ENCODE measurements at places on chromosomes 7 and 10.
A peak's percentile ranks its signal among the peaks of the same experiment; 100 is the strongest.

DNA sequence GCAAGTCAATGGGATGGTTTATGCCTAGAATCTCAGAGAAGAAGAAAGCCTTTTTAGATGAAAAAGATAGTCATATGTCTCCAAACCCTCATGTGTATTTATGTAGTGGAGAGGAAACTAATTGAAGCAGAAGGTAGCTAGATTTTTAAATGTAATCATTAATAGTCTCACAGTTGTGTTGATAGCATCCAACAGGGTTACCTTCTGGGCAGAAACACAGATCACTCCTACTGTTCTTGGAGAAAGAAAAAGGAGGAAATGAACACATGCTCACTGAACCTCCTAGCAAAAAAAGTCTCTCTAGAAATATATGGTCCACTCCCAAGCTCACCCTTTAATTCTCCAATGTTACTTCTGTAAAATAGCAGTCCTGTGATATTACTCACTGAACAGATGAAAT, 777.2 kb upstream of the C7orf33 start:
- no peak for DNase-seq

DNA sequence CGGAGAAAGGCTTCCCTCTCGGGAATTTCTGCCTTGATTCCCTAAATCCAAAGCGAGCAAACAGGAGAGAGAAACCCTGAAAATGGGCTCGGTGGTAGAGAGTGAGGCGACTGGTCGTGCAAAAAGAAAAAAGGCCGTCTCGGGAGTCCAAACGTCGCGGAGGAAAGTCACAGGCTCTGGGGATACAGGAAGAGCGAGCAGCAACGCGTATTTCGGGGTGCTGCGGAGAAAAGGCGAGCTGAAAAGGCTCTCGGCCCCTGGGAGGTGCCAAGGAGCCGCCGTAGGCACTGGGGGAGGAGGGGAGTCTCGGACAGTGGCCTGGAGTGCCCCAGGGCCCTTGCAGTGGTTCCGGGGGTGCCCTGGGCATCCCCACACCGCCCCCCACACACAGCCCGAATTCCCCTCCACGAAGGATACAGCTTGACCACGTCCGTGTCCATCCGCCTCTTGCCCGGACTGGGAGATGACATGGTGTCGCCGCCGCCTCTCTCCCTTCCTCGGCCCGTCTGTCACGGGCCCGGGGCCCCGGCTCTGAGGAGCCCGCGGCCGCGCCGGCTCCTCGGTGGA, 591 bp downstream of the UBE2H start:
- peak; percentile 44 for DNase-seq

GRCh38 chr10:27482984-27483956, 20.8 kb upstream of the RAB18 start:
- DNase-seq, result no peak

DNA sequence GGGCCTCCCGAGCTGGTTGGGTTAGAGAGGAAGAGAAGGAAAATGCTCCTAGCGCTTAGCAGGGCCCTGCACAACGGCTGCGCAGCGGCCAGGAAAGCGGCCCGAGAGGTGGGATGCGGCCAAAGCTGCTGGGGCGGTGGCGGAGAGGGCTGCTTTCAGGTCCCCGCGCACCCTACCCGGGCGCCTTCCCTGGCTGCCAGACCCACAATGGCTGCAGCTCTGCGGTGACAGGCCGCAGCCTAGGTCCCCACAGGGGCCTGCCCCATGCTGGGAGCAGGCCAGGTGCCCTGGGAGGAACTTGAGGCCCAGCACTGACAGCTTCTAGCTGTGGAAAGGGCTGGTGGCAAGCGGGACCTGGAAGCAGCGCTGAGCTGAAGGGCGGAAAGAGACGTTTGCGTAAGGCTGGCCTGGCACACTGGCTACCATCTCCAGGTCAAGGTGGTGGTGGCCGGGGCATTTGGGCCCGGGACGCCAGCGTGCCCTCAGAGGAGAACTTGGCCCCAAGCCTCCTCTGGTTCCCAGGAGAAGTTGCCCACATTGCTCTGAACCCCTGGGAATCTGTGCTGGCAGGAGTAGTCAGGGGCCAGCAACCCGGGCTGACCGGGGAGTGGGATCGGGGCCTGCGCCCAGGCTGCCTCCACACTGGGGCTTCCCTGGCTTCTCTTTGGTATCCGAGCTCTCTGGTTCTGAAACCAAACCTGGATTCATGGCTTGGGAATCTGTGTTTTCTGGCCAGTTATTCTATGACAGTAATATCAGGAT, 72.9 kb upstream of the ZNF804B start:
- DNase-seq, result no peak

DNA sequence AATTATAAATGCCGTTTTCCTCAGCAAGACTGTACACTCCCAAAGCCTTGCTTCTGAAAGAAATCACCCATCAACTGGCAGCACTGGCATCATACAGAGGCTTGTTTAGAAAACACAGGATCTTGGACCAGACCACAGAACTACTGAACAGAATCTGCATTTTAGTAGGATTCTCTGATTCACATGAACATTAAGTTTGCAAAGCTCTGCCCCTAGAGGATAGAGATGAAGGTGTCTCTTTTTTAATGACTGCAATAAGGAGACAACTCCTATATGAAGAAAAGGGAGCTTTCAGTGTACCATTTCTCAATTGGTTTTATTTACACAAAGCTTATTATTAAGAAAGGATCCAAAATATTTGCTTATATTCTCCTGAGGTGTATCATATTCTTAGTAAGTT, 172.7 kb downstream of the AGMO start:
- DNase-seq, result no peak

- DNase-seq, result no peak
These were observed 103.6 kb downstream of the CACNA2D1 start for GRCh38 chr7:82339958-82340357.

DNA sequence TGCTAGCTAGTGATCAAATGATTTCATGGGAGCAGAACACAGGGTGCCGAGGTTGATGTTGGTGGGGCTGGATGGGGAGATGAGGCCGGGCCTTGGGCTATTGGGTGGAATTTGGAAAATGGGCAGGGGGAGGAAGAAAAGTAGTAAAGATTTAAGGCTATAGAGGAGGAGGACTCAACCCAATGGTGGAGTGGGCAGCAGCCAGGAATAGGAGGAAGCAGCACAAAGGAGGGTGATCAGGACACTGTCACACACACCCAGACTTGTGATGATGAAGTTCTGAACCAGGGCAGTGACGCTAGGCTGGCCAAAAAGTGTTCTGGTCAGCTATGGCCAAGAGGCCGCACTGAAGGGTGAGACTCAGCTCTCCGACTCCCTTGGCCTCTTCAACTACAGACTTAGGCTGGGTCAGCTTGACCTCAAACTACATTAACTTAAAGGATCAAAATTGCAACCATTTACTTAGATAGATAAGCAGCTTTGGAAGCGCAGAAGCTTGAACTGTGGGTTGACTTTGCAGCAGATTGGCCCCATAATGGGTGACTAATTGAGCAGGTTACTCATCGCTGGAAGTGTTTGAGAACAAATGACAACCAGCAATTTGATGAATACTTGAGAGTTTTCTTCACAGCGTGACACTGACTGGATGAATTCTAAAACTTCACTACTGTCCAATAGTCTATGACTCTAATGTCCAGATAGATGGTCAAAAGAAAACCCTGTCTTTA, 29.4 kb upstream of the GPR26 start:
- DNase-seq, result no peak

DNA sequence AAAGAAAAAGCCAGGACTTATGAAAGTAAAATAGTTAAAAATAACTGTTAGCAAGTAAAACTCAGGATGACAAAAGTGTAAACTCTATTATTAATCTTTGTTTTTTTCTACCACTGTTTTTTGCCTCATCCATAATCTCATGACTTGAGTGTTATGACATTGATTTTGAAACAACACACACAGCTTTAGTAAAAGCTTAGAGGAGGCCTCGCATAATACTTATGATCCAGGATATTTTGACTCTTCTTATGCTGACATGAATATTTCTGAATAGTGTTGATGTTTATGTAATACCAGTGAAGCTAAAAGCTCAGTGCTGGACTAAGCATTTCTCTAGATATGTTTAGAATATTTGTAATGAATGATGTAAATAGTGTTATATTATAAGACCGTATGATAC, 10.5 kb downstream of the KAT6B start:
- DNase-seq, result no peak

DNA sequence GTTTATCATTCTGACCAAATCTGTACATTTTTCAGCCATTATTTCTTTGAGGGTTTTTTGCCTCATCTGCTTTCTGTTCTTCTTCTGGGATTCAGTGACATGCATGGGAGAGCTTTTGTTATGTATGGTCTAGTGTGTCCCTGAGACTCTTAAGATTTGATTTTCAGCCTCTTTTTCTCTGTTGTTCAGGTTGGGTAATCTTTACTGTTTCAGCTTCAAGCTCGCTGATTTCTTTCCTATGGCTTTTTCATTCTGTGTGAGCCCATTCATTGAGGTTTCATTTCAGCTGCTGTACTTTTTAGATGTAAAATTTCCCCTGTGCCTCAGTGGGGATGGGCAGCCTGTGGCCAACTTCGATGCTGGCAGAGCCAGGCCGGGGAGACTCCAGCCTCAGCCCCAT, 38.1 kb downstream of the FOXK1 start:
- no peak for DNase-seq

DNA sequence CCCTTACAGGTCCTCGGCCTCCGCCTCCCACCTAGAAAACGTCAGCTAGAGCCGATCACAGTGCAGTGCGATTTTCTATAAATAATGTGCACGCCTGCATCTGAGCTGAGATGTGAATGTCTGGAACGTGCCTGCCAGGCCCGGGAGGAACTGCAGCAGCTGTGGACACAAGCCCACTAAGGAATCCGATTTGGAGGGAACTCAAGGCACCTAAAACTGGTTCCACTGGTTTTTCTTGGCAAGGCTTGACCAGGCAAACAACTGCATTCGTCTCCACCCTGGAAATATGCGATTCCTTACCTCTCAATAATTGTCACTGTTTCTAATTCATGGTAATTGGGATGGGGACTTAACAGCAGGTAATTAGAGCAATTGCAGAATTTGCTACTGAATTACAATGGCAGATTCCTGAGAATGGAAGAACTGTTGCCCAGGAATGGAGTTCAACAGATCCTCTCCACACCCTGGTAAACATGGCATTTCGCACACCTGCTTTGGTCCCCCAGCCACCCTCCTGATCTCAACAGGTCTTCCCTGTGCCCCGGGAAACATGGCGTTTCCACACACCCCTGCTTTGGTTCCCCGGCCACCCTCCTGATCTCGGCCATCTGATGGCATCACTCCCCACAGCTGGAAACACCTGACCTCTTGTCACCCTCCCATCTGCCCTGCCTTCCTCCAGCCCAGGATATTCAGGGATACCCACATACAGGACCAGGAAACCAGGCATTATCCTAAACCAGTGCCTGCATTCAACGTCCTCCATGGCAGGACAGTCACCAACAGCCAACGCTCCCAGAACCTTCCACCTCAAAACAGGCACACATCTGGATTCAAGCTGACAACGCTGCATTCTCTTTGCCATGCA, 76.0 kb downstream of the DIP2C start:
- DNase-seq, result no peak

DNA sequence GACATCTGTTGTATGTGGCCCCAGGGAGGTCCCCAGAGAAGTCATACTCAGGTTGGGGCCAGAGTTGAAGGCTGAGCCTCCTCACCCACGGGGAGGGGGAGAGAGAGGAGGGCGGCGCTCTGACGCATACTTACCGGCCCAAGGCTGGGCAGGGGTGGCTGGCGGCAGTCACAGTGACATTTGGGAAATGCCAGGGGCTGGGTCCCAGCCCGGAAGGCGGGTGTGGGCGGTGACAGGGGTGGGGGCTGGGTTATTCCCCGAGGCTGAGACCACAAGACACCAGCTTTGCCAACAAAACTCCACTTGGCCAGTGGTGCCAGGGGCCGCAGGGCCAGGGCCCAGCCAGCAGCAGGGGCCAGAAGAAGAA, 41.1 kb downstream of the RASGEF1A start:
- DNase-seq, result no peak

GRCh38 chr10:93751124-93751523, 6.6 kb upstream of the LGI1 start:
- no peak for DNase-seq

- DNase-seq, result no peak
These were observed 21.1 kb downstream of the C7orf33 start for GRCh38 chr7:148611692-148612091.

DNA sequence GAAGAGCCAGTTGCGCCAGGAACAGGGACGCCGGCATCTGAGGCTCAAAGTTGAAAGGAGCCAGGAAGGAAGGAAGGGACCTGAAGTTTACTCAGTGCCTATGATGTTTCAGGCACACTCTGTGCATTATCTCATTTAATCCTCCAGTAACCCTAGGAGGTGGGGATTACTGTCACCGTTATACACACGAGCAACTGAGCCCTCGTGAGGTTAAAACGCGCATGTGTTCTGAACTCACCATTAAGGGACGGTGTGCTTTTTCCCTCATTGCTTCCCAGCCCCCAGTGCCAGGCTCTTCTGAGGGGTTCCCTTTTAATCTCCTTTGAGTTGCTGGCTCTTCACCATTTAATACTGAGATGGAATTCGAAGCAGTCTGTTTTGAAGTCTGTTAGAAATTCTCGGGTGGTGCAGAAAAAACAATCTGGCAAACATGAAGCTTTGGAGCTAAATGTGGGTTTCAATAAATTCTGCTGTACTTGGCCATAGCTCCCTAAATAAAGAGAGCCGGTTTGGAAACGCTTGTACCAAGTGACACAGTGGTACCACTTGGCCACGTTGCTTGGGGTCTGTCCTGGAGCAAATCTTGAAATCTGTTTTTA, 102.2 kb downstream of the TAX1BP1 start:
- peak; percentile 58 for DNase-seq

- DNase-seq, result no peak
These were observed 53.4 kb upstream of the CALN1 start for GRCh38 chr7:72465521-72465920.

DNA sequence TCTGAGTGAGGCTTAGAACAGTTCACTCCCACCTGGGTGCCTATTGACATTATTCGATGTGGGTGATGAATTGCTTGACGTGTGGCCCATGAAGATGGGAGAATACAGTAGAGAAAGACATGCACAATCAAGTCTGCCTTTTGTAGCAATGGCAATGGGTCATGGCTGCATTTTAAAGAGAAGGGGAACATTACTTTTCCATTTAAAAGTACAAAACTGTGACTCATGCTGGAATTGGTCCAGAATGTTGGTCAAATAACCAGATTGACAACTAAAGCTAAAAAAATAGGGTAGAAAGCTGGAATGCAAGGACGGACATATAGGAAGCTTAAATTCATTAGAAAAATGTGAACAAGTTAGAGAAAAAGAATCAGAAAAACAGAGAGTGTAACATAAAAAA, 104.1 kb upstream of the SLC25A13 start:
- no peak for DNase-seq

DNA sequence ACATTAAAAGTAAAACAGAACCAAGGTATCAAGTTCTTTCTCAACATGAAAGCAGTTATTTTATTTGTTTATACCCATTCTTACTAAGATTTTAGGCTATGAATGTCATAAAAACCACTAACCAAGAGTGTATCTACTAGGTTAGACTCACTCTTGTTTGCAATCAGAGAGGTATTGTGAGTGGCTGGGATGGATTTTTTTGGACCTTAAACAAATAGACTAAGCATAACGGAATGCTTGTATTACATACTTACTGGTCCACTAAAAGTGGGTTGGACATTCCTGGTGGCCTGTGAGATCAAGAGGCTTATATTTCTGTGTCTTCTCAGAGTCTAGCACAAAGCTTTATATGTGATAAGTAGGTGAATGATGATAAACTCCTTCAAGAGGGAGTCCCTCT, 32.6 kb upstream of the CBLL1 start:
- no peak for DNase-seq

All from brain (organoid and tissue), 16 donors.